ENCODE measurements at places on chromosomes 5 and 9.

DNA sequence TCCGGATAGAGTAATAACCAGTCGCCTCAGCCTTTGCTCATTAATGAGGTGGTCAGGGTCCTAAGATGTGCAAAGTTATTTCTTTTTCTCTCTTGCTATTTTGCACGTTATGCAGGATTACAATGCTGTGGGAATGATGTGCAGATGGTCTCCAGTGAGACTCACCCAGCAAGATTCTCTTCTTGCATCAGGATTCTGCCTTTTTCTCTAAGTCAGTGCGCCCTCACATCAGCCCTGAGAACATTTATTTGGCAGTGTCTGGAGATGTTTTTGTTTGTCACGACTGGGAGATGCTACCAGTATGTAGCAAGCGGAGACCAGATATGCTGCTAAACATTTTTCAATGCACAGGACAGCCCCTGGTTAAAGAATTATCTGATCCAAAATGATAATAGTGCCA lies 280.3 kb upstream of the WWC1 start:
- DNase-seq: no peak

DNA sequence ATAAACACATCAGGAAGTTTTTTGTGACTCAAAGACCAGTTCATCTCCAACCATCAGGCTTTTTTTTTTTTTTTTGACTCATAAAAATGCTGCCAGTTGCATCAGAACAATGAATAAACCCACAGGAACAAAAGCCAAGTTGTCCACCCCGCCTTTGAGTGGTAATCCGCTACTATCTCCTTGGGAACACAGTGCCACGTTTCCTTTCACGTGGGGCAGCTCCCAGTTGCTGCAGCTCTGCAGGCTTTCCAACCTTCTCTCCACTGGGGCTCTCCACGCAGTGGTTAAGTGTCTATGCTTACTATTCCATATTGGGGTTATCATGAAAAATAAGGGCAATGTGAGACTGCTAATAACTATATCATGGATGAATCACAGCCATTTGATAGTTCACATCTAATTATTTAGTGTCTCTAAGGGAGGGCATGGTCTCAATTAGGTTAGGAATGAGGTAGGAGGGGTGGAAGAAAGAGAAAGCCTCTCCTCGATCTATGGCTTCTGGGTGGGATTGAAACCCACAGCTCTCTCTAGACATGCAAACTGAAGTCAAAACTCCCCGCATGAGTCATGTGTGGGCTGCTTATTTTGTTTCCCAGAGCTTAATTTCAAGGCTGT lies 55.8 kb upstream of the ACTBL2 start:
- DNase-seq: peak; percentile 42

- no peak for DNase-seq
Measured at GRCh38 chr9:135329571-135330306, 149.8 kb upstream of the PPP1R26 start.

- no peak for DNase-seq
Measured at GRCh38 chr5:176929654-176930053, 30.5 kb upstream of the HK3 start.

- DNase-seq: peak; percentile 76
Measured at GRCh38 chr5:158456756-158457155, 597.8 kb upstream of the CLINT1 start.

- no peak for DNase-seq
Measured at GRCh38 chr9:37187292-37187691, 66.9 kb downstream of the ZCCHC7 start.

DNA sequence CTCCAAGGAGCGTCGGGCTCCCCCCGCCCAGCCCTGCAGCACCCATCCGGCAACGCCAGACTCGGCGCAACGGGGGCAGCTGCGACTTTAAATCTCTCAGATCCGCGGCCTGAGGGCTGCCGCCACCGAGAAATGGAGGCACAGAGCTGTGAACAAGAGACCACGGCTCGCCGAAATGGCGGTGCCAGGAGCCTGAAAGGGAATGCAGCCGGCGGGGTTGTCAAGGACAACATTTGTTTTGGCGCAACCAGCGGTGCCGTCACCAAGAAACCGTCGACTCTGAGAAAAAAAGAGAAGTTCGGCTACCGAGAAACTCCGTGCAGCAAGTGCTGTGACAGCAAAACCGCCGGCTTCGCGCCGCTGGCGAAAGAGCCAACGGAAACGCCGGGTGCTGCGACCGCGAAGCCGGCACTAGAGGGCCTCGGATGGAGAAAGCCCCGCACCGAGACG lies 2.1 kb upstream of the ANXA2R start:
- DNase-seq: peak; percentile 67
